ENCODE measurements at places on chromosomes 16 and 17. TPM values are rescaled to one million over a fixed set of nuclear protein-coding genes. Genes with fewer than 3 reads are reported as not detected.
A peak's percentile ranks its signal among the peaks of the same experiment; 100 is the strongest.

The ADAP2 gene
- total RNA-seq: 14.4 TPM

The RUNDC1 gene
- 10.4 TPM for total RNA-seq

DNA sequence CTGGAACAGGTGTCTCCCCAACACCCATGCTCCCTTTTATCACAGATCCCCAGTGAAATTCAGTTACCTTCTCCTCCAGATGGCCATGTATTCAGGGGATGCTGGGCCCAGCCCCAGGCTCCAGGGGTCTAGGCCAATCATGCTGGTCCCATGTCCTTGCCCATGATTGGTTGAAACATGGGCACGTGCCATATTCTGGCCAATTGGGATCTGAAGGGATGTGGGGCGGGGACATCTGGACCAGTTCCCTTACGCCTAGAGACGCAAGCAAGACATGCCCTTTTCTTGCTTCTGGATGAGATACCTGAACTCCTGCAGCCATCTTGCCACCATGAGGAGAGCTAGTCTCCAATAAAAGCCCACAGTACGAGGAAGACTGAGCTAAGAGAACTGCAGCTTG lies 31.0 kb upstream of the ST6GALNAC1 start:
- DNase-seq: no peak

The GJD3 gene
- total RNA-seq: 0.91 TPM

DNA sequence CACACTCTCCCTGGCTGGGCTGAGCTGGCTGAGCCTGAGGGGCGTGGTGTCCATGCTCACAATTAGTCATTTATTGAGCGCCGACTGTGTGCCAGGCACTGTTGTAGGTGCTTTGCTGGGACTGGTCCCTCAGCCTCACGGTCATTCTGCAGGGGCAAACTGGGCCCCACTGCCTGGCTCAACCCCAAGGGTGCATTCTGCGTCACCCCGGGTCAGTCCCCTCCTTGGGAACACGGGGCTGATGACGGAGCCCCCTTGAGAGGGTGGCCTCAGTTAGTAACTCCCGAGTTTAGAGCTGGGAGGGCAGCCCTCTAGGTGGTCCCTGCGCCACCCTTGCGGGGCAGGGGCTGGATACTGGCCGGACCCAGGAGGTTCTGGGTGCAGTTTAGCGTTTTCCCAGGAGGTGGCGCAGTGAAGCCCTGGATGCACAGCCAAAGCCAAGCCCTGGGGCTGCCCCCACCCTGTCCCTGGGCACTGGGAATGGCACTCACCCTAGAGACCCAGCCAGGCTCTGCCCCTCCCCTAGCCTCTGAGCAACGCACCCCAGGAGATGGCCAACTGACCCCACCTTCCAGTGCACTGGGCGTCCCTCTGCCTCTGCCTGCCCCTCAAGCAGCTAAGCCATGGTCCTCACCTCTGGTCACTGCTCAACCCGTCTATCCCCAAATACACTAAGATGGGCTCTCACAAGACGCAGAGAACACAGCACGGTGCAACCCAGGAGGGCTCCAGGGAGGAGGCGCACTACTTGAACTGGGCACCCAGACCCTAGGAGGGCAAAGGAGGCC lies 243.2 kb upstream of the GSE1 start:
- DNase-seq: peak; percentile 87

GRCh38 chr16:57315416-57315815 lies 30.9 kb upstream of the PLLP start:
- no peak for DNase-seq

DNA sequence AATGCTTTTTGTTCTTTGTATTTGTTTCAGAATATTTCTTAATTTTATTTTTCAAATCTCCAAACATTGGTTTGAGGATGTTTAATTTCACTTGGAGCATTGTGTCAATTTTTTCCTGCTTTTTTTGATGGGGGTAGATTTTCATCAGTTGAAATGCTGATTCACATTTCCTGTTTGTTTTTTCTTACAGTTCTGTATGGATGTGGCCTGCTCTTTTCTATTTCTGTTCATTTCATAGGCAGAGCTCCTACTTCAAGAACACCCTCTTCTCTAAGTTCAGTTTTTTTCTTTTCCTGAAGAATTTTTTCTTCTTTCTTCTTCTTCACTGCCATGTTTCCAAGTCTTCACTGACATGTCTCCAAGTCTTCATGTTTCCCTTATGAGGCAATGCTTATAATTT lies 8.8 kb downstream of the MBTD1 start:
- DNase-seq: no peak

The CMTM2 gene
- total RNA-seq: not detected

DNA sequence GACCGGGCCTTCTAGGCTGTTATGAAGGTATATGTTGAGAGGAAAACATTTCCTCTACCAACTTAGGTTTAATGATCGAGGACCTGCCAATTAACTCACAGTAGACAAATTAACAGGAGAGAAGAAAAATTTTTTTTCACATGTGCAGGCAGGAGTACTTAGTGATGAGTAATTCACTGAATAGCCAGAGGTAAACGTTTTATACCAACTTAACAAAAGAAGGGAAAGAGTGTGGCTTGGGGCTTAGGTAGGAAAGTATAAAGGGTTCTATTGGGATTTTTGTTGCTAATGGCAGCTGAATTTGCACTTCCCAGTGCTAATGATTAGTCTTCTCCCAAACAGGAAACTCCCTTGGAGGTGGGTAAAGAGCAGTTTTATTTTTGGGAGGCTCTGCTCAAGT lies 121.6 kb upstream of the HS3ST4 start:
- no peak for DNase-seq

The MYH2 gene
- not detected for total RNA-seq

DNA sequence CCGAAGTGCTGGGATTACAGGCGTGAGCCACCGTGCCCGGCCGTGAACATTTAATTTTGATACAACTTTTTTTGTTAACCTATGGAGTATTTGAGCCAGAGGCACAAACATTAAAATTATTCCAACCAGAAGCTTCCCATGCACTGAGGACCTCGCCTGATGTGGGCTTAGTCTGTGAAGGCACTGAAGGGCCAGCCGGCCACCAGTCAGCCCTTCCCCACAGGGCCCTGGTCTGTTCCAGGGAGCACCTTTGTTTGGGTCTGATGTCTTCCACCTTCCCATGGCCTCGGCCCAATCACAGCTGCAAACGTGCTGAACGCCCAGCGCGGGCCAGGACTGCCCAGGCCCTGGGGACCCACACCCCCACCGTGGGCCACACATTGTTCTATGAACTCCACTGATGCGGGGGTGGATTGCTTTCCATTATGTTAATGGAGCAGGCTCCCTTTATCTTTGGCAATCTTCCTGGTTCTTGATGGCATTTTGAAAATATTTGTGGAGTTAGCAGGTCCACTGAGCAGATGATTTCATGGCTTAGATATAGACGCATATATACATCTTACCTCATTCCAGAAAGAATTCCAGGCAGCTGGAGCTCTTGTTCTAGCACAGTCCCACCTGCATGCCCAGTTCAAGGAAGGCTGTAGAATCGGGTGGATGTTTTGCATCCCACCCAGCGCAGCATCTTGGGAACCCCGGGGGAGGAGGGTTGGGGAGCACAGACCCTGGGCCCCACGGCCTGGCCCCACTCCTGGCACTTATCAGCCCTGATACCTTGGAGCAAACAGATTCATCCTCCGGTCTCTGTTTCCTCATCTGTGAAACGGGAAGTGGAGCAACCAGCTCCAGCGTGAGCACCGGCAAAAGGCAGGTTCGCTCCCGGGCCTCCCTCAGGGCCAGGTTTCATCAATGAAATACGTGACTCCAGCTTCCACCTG lies 14.5 kb downstream of the SPIRE2 start:
- peak; percentile 67 for DNase-seq

The ARL2BP gene
- 55.8 TPM for total RNA-seq

DNA sequence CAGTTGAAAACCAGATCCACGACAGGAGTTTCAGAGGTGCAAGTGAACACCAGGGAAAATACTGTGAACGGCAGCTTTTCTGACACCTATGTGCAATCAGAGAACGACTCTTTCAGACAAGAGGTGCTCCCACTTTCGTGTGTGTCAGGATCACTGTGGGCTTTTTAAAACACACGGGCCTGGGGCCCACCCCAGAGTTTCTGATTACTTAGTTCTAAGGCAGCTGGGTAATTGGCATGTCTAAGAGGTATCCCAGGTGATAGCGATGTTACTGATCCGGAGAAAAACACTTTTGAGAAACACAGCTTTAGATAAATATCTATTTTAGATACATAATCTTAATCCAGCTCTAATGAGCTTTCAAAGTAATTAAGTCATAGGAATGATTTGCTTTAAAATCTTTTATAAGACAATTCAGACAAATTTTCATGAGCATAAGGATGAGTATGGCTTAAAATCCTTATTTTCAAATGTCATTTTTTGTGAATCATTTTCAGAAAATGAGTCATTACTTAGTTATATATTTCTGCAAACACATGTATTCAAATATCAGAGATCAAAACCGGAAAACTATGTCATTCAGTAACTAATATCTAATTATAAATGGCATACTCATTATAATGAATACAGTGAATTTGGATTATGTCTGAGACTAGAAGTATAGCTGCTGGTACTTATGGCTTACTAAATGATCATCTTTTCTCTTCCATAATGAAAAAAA lies 217.9 kb upstream of the PSMD7 start:
- no peak for DNase-seq

GRCh38 chr17:40443196-40443987 lies at the start of gene IGFBP4:
Gene IGFBP4 (plus strand): TSS chr17:40443450. CDS start chr17:40443736, 286 bp downstream.
- peak; percentile 95 for DNase-seq
